Caudate nucleus (tissue), 63 donors: ENCODE measurements at places on chromosomes 3 and 15.

DNA sequence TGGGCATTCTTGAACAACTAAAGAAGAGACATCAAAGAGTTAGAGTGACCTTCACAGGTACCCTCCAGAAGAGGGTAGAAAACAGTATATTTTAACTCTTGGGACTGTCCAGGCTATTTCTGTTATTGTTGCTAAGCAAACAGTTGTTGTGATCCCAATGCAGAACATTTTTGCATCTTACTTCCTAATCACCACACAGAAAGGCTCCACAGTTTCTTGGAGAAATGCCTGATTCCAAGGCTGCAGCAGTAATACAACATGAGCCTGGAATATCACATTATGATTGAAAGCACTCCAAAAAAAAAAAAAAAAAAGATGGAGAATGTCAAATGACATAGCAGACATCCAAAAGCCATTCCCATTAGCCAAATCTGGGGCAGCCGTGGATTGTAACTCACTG is 195.6 kb downstream of the CTNNB1 start:
- no peak for DNase-seq

DNA sequence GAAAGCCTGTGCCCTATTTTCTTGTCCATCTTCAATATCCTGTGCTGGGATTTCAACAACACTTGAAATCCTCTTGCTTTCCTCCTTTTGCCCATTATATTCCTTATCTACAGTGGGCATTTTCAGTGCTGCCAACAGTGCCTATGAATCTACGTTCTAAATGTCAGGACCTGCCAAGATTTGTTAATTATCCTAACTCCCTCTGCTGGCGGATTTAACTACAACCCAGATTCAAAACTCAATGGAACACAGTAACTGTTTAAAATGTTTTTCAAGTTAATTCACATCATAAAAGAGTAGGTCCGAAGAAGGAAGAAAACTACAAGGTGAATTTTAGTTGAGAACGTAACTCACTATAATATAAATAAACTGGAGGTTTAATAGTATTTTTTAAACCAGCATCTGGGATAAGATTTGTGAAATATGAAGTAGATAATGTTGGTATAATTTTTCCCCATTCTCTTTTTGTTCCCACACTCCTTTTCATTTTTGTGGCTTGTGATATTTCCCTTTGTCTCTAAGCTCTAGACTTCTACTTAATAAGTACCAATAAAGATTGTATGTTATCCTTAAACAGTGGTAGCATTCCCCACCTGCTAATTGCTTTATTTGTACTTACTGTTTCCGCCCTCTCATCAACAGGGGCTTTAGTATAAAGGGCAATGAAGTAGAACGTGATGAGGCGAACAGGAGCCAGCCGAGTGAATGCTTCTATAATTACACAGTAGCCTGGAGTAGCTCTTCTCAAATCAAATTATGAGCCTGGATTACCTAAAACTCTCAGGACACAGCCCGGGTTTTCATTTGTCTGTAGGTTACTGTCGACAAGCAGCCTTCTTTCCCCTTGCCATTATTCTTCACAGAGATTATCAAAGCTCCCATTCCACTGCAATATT is 302.5 kb upstream of the ATP11B start:
- DNase-seq: no peak

- DNase-seq: no peak
Measured at GRCh38 chr15:101138913-101139880, 112.7 kb downstream of the CHSY1 start.

GRCh38 chr3:35616346-35616745 is 23.0 kb upstream of the ARPP21 start:
- DNase-seq: no peak

DNA sequence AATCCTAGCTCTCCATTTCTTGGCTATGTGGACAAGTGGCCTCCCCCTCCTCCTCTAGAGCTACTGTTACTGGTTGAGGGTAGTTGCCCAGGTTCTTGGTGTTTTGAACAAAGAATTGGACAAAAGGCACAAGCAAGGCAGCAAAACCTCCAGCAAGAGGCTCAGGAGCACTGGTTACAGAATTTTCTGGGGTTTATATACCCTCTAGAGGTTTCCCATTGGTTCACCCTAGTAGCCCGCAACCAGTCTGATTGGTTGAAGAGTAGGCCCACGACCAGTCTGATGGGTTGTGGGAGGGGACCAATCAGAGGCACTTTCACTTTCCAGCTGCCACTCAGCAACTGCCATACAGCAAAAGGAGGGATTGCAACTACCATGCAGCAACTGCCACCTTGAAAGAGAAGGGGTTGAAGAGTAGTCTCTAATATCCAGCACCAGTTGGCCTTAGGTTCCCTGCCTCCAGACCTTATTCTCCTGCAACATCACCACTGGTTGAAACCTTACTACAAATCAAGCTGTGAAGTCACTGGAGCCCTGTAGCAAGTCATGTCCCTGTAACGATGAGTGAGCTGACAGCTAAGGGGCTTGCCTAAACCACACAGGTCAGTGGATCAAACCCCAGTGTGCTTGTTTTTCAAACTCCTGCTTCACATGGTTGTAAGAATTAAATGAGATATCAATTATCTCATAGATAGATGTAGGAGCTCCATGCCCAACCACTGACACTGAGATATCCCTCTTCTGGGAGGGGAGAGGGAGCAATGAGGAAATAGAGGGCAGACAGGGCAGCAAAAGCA is 2.9 kb upstream of the C15orf39 start:
- DNase-seq: no peak

DNA sequence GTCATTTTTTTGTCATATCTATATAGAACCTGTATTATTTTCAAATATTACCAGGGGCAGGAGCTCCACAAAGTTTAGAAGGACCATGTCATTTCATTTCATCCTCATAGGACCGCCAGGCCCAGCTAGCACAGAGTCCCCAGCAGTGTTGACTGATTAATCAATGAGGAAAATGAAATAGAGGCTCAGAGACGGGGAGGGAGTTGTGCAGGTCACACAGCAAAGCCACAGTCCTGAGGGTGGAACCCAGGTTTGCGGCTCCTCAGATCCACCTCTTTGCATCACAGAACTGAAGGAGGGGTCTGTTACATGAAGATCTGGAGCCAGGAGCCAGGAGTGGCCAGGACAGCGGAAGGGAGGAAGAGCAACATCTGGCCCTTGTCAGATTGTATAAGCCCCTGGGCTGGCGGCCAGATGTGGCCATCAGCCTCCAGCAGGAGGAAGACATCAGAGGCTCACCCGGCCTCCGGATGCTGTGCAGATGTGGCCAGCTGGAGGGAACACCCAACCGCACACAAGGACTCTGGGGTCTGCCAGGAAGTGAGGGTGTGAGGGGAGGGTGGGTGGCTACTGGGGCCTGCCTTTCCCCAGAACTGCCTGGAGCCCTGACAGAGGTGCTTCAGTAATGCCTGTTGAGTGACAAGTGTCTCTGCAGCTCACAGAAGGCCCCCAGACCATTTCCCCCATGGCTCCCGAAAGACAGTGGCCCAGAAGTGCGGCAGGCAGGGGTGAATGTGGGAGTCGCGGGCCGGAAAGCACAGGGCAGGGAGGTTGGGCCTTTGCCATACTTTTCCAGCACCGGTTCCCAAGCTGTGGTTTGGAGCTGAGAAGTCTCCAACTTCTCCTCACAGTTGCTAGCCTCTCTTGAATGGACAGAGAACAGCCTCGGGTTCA is 21.3 kb downstream of the EFCC1 start:
- DNase-seq: no peak

DNA sequence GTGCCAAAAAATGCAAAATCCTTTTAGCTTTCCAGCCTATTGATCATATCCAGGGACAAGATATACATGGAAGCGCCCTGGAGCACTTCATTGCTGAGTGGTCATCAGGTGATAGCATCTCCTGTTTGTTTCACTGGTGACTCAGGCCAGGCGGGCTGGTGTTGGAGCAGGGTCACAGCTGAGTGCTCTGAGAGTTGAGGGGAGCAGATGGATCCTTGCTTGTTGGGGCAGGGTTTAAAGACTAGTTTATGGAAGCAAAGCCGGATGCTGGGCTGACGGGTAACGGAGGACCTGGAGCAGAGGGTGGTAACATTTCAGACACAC is 405.0 kb upstream of the TPM1 start:
- no peak for DNase-seq

DNA sequence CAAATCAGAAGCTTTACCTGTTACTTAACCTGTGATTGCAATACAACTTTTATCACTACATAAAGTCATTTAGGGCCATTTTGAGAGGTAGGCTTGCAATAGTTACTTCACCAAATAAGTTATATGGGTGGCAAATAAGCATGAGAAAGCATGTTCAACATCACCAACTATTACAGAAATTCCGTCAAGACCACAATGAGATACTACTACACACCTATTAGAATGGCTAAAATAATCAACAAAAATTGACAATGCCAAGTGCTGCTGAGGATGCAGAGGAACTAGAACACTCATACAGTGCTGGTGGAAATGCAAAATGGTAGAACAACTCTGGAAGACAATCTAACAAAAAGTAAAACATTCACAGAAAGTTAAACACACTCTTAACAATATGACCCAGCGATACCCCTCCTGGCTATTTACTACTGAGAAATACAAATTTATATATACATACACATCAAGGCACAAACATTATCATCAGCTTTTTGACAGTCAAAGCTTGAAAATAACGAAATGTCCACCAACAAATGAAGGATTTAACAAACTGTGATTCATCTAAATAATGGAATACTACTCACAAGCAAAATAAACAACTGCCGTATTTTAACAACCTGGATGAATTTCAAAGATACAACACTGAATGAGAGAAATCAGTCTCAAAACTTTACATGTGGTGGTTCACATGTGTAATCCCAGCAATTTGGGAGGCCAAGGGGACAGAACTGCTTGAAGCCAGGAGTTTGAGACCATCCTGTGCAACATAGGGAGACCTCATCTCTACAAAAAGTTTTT is 82.9 kb downstream of the MYO9A start:
- no peak for DNase-seq

DNA sequence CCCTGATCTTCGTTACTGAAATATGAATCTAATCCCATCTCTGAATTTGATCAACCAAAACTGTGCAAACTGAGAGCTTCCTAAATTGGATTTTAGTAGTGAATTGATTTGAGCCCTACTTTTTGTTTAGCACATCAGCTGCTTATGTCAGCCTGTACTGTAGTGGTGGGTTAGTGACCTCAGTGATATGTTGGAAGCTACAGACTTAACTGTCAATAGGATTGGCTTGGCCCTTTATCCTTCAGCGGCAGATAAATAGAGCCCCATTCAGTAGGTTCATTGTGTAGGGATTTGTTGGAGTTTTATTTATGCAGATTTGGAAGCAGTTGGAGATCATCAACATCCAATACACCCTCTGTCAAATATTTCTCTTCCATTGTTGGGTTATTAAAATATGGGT is 409.7 kb downstream of the SOX2 start:
- no peak for DNase-seq

GRCh38 chr3:47847260-47847659 is 44.3 kb downstream of the DHX30 start:
- DNase-seq: no peak

GRCh38 chr3:20846066-20846465 is 660.1 kb upstream of the SGO1 start:
- no peak for DNase-seq

- DNase-seq: no peak
Measured at GRCh38 chr15:58731756-58732535, 17.6 kb downstream of the ADAM10 start.

DNA sequence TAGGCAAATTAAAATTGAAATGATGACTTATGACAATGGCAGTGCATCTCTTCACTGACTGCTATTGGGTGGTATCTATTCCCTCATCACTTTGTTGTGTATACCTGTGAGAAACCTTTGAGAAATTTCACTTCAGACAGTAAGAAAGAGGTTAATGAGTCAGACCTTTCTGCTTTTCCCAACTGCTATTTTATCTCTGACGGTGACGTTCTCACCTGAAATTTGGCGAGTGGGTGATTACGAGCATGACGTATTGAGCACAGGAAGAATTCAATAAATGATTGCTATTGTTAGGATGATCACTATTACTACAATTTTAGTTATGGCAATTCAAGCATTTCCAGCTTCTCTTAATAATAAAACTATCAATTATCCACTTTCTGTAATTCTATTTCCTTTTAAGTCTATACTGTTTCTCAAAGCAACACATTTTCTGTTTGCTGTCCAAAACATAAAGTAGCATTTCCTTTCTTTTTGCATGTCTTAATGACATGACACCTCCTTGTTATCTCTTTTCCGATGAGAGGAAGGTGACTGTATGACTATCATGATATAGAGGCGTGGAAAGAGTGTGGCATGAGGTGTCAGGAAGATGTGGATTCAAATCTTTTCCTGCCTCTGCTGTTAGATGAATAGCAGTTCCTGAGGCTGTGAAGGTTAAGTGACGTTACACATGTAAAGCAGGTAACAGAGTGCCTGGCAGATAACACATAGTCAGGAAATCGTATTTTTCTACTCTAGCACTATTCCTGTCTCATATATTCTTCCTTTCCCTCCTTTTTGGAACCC is 504.9 kb upstream of the SEMA6D start:
- DNase-seq: peak; percentile 0

DNA sequence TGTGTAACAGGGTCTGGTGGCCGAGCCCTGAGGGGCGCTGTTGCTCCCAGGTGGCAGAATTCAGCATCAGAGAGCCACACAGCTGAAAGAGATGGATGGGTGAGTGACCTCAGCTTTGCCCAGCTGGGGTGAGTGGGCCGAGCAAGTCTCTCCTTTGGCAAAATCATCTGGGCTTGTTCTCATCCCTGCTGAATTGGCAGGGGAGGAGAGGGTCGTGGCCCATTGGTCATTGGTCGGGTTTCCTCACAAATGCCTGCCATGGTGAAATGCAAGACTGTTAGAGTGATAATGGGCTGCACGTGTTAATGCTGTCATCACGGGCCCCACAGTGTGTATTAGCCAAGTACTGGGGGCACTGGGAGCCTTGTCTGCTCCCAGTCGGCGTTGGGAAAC is 15.9 kb downstream of the ABHD2 start:
- no peak for DNase-seq

- DNase-seq: no peak
Measured at GRCh38 chr15:83977992-83978391, 257.6 kb upstream of the GOLGA6L4 start.

GRCh38 chr3:128425142-128425845 is 41.4 kb downstream of the DNAJB8 start:
- no peak for DNase-seq

- DNase-seq: no peak
Measured at GRCh38 chr3:188689101-188689574, 482.6 kb upstream of the TPRG1 start.

GRCh38 chr3:134609821-134610431 is 40.9 kb downstream of the KY start:
- DNase-seq: no peak

- no peak for DNase-seq
Measured at GRCh38 chr3:192156382-192156781, 571.0 kb downstream of the FGF12 start.

DNA sequence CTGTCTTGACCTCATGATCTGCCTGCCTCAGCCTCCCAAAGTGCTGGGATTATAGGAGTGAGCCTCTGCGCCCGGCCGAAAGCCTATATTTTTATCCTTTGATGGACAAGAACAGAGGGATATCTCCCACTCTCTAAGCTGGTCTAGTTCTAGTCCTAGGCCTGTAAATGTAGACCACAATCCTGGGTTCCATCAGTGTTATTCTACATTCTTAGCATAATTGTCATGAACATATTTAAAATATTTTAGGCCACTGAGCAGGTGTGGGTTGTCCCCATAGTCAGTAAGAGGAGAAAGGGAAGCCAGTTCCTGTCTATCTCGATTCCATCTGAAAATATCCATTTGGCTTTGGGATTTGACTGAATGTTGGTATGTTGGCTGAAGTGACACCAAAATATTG is 118.1 kb downstream of the EBLN2 start:
- no peak for DNase-seq
